ENCODE measurements at places on chromosomes 13 and 19. TPM values are rescaled to one million over a fixed set of nuclear protein-coding genes. Genes with fewer than 3 reads are reported as not detected.

Gene AXL
- total RNA-seq, result 133 TPM

Gene ATXN8OS
- not detected for total RNA-seq

Gene RELB
- total RNA-seq, result 22.7 TPM

Gene ZNF229
- 3.4 TPM for total RNA-seq

Gene TMPRSS9
- total RNA-seq, result not detected

Gene ZNF99
- 0.19 TPM for total RNA-seq

Gene COX7A1
- total RNA-seq, result 242 TPM

Gene CACNA1A
- 5.1 TPM for total RNA-seq

Gene TSKS
- total RNA-seq, result 2.0 TPM

Gene MUC16
- total RNA-seq, result 0.10 TPM

Gene MARCHF2
- 57.6 TPM for total RNA-seq

DNA sequence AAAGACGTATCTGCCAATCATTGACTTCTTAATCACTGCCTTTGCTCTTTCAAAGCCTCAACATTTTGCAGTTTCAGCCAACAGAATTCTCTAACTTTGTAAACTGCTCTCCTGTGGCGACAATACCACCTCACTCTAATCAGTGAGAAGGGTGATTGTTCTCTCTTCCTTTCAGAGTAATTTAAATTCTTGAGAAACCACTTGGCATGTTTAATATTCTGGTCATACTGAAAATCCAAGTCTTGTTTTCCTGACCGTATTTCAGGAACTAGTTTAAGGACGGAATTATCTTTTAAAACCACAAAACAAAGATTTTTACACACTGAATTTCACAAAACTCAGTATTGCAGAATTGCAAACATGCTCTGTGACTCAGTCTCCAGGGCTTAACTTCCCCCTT is 5.2 kb upstream of the CDC16 start:
- no peak for DNase-seq

DNA sequence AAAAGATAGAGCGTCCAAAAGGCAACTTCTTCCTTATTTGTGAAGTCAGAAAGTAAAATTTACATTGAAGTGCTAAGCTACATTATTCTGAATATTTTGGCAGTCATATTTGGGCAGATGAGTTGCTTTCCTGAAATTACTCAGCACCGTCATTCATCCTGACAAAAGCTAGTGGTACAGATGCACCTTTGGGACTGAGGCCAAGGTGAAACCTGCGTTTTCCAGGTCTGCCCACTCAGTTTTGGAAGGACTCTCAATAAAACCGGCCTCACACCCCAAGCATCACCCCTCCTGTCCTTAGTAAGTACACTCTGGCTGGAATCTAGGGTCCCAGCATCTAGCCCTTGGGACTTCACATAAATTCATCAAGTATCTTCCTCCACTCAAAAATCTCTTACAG is 187.5 kb downstream of the TM9SF2 start:
- no peak for DNase-seq

DNA sequence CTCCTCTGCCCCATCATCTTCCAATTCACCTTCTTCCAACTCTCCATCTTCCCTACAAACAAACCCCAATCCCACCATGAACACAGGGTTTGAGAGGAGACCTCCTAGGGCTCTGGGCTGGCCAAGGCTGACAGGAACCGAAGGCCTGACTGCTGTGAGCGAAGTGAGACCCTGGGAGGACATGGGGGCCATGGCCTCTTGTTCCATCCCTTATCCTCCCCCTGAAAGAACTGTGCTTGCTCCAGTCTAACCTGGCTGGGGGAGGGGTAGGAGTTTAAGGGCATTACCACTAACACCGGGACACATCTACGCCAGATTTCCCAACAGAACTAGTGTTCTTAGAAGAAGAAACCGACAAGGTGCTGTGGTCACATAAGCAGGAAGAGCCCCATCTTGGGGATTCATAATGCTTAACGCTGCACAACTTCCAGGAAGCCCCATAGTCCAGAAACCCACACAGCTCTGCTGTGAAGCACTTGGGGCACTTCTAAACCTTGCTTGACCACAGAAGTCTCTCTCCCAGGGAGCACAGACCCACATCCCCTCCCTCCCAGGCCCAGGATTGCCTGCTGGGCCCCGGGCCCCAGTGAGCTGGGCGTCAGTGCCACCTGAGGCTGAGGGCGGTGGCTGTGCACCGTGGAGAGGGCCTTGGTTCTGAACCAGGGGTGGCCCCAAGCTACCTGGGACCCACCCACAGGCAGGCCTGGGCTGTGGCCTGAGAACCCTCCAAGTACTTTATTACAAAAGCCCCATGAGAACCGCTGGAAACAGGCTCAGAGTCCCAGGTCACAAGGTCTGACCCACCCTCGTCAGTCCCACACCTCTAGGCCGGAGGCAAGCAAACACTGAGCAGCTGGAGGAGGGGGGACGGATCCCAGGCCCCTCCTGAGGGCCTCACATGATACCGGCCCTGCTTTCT is 18.8 kb downstream of the ZC3H4 start:
- no peak for DNase-seq

GRCh38 chr19:2227415-2228156 is 8.5 kb downstream of the PLEKHJ1 start:
- DNase-seq, result no peak

DNA sequence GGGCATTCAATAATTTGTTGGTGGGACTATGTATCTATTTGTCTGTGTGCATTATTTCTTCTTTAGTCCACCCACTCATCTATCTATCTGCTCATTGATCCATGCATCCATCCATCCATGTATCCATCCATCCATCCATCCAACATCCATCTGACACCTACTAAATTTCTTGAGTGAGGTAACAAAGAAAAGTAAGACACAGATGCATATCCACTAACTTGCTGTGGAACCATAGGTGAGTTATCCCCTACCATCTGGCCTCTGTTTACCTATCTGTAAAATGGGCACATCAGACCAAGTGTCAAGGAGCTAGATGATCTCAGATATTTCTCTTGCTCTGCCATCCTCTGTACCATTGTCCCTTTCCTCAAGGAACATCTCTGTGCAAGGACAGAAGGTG is 54.7 kb downstream of the ZNF536 start:
- DNase-seq, result no peak

DNA sequence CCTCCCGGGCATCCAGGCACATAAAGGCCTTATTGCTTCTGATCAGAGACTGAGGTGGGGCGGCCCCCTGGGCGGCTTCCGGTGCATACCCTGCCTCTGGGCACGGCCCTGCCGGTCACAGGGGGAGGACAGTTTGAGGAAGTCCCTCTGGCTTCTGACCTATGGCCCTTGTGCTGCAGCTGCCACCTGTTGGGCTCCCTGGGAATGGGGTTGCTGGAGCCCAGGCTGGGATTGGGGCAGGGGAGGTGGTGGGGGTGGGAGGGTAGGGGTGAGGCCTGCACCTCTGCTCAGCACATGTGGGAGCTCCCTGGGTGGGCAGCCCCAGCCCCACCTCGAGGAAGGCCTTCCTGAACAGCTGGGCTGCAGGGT is 10.7 kb downstream of the ANO8 start:
- DNase-seq, result no peak

GRCh38 chr13:75305059-75305458 is 176.9 kb downstream of the TBC1D4 start:
- no peak for DNase-seq

- DNase-seq, result no peak
These were observed 1286.4 kb downstream of the PCDH9 start for GRCh38 chr13:65943708-65944107.

DNA sequence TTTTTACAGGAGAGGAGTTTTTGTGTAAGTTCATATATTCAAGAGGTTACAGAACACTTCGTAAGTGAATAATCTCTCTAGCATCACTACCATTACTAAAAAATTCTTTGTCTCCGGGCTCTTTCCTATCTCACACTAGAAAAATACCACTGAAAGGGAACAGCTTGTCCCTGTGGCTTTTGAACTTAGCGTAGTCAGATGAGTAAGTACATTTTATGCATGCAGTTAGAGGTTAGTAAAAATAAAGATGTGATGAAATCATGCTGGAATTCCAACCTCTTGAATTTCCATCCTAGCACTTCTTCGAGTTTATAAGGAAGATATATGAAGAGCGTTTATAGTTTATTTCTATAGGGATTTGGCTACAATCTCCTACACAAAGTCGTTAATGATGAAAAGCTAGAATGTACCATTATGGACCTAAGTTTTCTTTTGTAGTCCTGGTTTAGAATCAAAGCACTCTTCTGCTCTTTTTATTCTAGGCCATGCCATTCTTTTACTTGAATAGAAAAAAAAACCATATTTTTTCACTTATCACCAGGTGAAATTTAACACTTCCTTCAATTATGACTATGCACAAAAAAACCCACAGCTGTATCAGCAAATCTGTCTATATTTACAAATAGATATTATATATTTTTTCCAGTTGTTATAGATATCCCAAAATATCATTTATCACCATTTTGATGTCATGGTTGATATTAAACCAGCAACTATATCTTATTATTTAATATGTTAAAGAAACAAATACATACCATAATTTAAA is 139.9 kb upstream of the PCDH9 start:
- DNase-seq, result no peak

DNA sequence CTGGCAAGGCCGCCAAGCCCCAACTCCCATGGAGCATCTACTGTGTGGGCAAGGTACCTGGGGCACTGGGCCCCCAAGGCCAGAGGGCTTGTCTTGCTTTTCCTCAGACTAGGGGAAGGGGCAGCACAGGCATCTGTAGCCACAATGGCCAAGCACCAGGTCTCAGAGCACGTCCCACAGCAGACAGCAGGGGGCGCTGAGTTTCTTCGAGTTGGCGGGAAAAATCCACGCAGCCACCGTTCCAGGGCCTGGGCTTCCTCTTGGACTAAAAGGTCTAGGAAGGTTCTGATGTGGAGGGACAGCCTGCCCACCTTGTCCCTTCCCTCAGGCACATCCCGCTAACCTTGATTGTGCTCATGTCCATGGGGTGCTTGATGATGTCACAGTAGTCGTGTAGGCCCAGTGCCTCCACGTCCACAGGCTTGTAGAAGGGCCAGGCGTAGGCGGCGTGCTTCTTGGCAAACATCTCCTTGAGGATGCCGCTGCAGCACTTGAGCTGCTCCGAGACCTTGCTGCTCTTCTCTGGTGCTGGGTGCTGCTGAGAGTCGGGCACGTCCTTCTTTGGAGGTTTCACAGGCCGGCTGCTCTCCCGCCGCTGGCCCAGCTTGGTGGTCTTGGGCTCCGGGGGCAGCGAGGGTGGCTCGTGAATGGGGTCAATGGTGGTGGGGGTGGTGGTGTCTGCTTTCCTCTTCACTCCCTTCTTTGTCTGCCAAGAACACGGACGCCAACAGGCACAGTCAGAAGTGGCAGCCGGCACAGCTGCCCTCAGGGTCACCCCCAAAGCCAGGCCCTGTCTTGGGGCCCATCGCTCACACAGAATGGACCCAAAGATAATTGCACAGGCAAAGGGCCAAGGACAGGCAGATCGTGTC is 32.0 kb upstream of the EPHX3 start:
- peak; percentile 93 for DNase-seq

GRCh38 chr13:35716186-35716585 is 239.7 kb upstream of the MAB21L1 start:
- no peak for DNase-seq

- DNase-seq, result no peak
These were observed 37.6 kb upstream of the STARD13 start for GRCh38 chr13:33322965-33323668.

DNA sequence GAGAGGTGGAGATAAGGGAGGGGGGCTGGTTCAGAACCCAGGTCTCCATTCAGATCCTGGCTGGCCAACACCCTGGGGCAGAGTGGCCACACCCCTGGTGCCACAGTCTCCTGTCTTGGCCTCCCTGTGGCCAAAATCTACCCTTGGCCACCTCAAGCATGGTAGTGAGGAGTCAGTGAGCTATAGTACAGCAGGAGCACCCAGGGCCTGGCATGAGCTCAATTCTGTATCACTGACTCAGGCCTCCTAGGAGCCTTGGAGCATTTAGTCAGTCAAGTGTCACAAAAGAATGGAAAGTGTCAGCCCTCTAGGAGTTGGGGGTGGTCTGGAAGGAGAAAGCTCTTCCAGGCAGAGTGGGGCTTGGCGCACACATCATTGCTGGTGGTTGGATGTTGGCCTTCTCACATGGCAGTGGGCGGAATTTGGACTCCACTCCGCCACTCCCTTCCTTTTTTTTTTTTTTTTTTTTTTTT is 6.6 kb upstream of the CD79A start:
- no peak for DNase-seq

DNA sequence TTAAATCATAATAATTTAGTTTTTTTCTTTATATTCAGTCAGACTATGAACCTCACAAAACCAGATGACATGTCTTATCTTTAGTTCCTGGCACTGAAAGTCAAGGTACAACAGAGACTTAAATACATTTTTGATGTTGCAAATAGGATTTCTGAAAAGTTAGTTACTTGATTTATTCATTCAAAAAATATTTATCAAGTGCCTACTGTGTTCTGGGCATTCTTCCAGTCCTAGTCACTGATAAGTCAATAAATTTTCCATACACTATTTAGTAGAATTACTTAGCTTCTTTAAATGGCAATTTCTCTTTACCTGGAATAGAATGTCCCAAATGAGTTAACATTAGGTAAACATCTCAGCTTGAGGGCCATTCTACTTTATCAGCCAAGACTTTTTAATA is 938.3 kb upstream of the PCDH9 start:
- DNase-seq, result no peak

DNA sequence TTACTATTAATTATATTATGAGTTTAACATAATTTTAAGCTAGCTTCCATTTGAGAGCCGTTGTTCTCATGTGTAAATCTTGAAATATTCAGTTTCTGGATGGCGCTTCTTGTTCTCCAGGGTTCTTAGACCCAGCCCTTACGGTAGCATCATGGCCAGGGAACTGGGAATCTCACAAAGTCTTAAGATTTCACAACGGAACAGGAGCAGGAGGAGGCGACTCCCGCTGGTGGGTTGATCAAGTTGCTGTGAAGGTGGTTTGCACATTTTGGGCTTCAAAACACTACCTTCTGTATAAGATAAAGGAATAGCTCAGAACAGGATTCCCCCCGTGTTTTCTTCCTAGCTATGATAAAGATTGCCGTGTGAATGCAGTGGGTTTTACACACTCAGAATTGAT is 2.8 kb downstream of the NAXD start:
- DNase-seq, result no peak

DNA sequence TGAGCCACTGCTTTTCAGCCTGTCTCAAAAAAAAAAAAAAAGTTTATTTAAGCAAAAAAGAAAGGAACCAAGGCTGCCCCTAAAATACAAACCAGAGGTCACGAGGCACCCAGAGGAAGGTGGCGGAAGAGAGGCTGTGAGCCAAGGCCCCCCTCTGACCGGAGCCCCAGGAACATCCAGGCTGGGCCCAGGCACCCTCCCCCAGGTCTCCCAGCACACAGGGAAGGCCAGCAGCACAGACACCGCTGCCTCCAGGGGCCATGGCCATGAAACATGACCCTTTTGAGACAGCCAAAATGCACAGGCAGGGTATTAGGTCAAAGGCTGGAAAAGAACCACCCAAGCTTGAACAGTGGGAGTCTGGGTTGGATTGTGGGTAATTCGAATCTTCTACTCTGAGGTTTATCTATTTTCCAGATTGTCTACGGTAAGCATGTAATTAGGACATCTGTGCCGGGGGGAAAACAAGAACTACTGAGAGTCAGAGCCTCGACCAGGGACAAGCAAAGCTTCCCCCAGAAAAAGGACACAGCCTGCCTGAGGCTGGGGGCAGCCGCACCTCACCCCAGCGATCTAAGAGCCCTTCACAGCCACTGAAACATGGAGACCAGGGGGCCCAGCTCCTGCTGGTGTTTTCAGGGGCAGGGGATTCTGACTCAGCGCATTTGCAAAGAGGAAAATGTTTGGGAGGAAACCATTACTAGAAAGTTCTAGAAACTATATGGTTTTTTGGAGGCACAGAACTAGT is 8.4 kb downstream of the PEX11G start:
- DNase-seq, result no peak

- no peak for DNase-seq
These were observed 5.6 kb upstream of the CACNG6 start for GRCh38 chr19:53985863-53986262.

Data from posterior vena cava (tissue), 2 donors.